ENCODE measurements at places on chromosomes 5 and 9.

DNA sequence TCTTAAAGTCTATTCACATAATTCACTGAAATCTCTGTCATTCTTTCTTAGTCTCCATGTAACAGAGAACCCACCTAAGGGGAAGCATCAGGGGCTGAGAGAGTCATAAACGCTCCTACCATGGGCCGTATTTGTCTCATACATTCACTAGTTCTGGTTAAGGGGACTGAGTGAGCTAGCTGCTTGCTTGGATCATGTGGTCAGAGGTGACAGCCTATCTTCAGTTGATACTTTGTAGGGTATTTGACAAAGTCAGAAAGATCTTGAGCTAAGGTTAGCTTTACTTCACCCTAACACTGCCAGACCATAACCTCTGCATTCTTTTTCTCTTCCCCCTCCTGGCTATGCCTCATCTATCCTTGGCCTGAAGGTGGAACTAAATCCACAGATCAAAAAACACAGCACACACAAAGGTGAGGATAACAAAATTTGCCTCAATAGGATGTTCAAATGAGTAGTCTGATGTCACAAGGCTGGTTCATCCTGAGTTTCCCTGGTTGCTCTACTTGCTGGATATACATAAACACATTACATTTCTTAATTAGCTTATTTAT lies 66.5 kb downstream of the MARCHF3 start:
- DNase-seq = no peak

- no peak for DNase-seq
Measured at GRCh38 chr5:99928490-99928889, 606.7 kb upstream of the FAM174A start.

DNA sequence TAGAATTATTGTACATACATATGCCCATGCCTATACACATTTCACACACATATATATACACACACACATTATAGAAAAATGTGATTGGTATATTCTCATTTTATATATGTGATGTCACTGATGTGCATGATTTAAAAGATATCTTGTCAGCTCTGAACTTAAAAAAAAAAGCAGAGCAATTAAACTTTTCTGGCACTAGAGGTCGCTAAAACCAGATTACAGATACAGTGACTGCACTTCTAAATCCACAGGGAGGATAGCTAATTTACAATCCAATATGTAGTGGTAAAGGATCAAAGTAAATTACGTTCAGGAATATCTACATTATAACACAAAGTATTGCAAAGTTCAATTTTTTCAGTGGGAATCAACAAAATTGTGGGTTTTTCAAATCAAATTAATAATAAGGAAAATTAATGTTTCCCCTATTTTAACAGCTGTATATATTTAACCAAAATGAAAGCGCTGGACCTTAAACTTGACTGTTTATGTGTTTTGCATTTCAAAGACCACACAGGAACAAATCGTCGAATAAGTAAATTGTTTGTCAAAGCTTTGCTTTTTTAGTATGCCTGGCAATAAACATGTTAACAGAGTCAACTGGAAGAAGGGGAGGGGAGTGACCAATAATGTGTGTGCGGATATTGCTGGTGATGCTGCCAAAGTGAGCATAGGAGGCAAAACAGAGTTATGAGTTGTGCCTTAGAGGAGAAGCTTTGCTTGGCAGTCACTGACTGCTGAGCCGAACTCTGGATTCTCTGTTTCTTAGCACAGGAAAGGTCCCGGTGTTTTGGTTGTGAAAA lies 1201.4 kb upstream of the C9orf72 start:
- no peak for DNase-seq

DNA sequence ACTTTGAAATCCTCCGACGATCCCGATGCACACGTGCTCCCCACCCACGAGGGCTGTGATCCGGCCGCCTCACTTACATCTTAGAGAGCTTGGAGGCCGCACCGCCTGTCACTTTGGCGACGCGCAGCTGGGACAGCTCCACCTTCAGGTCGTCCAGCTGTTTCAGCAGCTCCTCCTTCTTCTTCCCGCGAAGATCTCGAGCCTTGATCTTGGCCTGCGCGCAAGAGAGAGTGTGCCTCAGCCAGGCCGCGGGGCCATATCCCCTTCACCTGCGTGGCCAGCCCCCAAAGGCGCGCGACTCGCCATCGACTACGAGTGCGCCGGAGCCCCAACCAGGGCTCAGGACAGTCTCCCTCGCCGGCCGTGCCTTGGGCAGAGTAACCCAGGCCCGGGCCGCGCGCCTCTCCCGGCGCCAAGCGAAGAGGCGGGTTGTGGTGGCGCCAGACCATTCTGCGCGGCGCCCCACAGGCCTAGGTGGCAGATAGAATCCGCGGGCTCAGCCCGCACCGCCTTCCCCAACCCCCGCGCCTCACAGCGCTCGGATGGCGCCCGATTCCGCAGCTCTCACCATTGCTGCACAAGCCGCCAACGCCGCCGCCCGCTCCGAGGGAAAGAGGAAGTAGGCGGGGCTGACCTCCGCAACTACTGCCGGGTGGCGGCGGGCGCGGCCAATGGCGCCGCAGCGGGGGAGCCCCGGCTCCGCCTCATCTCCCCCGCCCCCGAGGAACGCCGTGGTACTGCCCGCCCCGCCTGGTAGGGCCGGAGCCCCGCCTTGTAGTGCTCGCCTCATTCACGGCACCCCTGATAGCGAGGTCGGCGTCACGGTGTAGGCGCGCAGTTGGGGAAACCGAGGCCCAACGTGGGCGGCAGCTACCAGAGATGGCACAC lies at the start of the genes ARPC5L and RPL35:
Gene ARPC5L (plus strand): TSS at position 789 of the 888 bp plus-strand sequence. CDS start 7,161 bp downstream, outside the sequence.
Gene RPL35 (minus strand): TSS at position 616 of the 888 bp plus-strand sequence. CDS start 45 bp downstream, at position 571.
- DNase-seq = peak; percentile 93

GRCh38 chr9:98502976-98503325 lies 205.8 kb downstream of the GABBR2 start:
- DNase-seq = no peak

GRCh38 chr5:168443533-168443932 lies 42.7 kb upstream of the RARS1 start:
- DNase-seq = no peak

- DNase-seq = no peak
Measured at GRCh38 chr5:69209602-69210001, 20.2 kb downstream of the CENPH start.

DNA sequence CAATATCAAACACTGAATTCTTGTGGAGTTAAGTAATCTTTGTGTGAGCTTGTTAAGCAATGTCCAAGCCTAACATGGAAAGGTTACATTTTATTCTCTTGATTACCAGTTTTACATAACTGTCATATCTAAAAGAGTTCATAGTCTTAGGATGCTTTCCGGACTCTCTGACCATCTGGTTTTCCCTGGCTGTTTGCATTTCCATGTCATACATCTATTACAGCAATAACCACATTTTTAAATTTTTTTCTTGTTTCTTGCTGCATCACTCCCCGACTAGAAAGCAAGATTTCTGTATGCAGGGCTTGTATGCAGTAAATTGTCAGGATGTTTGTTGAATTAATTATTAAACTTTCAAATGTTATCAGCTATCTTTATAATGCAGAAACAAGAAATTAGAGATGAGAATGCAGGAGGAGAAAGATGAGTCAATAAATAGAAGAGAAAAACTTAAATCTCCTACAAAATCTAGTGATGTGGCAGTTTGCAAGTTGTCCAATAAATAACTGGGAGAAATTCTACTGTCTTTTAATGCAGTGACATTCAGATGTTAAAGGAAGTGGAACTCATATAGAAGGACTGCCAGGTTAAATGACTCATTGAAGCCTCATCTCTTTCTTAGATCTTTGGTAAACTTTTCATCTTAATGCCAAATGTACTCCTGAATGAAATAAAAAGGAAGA lies 179.6 kb upstream of the SGCD start:
- DNase-seq = no peak

DNA sequence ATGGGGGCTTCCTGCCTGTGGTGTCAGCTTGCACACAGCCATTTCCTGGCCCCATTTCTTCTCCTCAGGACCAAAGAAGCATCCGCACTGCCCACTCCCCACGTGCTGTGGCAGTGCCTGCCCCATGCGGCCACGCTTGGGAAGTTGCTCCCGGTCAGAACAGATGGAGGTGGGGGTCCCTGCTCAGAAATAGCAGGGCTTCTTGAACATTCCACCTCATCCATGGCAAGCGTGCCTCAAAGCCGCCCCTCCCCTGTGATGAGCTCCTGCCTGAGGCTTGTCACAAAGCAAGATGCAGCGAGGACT lies 238.2 kb downstream of the SYK start:
- no peak for DNase-seq

- no peak for DNase-seq
Measured at GRCh38 chr5:61619289-61619688, 287.2 kb downstream of the ZSWIM6 start.
